Adipose tissue (tissue), 3 donors: ENCODE measurements at places on chromosomes 1 and 21. TPM values are rescaled to one million over a fixed set of nuclear protein-coding genes. Genes with fewer than 3 reads are reported as not detected.

CFHR5 gene
- not detected for polyA plus RNA-seq

IGSF5 gene
- not detected for polyA plus RNA-seq

FHAD1 gene
- polyA plus RNA-seq, result 0.11 TPM

SPRR2A gene
- 0.14 TPM for polyA plus RNA-seq

AQP10 gene
- polyA plus RNA-seq, result 0.07 TPM

CD53 gene
- polyA plus RNA-seq, result 35.1 TPM

LRRC39 gene
- 0.35 TPM for polyA plus RNA-seq

AMY1B gene
- not detected for polyA plus RNA-seq
